Kidney tubule cell (primary cell): ENCODE measurements at places on chromosomes 2 and 18.

DNA sequence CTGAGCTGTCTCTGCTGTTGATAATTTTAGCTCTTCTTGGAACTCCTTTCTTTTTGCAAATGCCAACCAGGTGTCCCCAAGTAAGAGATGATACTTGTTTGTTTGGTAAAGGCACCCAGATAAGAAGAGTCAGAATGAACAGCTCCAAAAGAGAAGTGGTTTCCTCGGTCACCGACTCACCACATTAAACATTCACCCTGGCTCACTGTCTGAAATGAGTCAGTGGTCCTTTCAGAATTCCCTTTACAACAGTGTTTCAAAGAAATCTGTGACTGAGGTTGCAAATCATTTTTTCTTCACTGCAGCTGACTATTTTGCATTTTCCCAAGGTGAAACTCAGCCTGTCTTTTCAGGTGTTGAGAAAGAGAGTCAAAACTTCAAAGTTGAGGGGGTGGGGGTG, 16.2 kb upstream of the CXCR4 start:
- DNase-seq: peak; percentile 42

DNA sequence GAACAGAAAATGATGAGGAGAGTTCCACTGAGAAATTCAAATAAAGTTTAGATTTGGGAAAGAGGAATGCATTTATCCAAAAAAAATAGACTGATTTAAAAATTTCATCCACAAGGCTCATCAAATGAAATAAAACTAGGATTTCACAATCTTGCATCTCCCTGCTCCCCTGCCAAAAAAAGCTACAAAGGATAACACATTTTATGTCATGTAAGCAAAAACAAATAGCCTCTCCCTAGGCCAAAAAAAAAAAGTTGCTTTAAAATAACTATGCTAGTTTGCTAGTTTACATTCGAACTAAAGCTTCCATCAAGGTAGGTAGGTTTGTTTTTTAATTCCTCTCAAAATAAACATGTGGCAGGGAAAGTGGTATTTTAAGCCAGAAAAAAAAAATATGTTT, 465.5 kb upstream of the ID2 start:
- DNase-seq: no peak

GRCh38 chr18:61605376-61606067, 272.3 kb downstream of the CDH20 start:
- DNase-seq: no peak

GRCh38 chr18:52395146-52395852, 55.3 kb downstream of the DCC start:
- no peak for DNase-seq

DNA sequence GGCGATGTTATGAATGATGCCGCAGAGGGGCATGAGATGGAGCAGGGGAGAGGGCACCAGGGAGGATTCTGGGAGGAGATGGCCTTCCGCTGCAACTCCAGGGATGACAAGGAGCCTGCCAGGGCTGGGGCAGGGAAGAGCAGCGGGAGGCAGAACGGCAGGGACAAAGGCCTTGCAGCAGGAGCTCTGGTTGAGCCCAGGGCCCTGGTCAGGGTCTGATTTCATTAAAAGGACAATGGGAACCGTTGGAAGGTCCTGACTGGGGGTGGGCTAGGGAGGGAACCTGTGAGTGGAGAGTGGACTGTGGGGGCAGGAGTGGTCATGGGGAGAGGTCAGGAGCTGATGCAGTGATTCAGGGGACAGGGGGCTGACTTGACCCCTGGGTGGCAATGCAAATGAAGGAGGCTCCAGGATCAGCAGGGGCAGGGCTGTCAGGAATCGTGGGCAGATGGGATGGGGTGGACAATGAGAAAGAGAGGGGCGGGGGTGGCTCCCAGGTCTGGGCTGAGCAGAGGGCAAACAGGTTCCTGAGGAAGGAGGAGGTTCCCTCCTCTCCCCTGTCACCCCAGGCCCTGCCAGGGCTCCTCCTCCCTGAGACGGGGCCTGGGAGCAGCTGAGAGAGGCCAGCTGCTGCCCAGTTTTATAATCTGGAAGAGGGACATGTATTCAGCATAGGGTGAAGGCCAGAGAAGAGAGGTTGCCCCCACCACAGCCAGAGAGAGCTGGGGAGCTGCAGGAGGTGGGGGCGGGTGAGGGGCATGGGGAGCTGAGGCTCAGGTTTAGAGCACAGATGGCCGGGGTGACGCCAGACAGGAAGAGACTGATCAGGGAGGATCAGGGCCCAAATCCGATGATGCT, 7.3 kb upstream of the DUSP2 start:
- no peak for DNase-seq

DNA sequence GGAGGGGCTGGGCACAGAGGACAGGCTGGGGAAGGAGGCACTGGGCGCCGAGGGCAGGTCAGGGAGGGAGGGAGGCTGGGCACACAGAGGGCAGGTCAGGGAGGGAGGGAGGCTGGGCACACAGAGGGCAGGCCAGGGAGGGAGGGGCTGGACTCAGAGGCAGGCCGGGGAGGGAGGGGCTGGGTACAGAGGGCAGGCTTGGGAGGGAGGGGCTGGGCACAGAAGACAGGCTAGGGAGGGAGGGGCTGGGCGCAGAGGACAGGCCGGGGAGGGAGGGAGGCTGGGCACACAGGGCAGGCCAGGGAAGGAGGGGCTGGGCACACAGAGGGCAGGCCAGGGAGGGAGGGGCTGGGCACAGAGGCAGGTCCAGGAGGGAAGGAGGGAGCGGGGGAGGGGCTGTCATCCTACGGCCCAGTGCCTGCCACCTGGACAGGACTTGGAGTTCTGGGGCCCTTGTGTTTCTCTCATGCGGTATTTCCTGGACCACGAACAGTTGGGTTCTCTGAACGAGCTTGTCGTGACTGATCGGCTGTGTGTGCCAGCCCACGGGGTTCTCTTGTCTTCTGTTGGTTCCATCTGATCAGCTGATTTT, 46.7 kb upstream of the KCNG2 start:
- DNase-seq: no peak

- DNase-seq: no peak
Observed at GRCh38 chr2:88321449-88322248, 130.8 kb downstream of the FOXI3 start.

DNA sequence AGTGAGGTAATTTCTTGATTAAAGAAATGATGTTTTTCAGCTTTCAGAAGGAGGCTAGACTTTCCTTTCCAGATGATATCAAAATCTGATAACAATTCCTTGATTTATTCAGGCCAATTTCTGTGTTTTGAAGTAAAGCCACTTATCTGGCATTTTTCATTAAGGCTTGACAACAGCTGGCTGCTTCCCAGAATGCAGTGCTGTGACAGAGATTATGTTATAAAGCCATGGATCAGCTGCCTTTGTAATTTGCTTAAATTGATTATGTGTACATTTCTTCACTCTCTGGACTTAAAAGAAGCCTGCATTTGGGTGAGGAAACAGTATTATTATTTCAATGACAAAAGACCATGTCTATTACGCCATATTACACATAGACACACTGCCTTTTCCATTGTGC, 136.0 kb downstream of the PLCL1 start:
- no peak for DNase-seq

DNA sequence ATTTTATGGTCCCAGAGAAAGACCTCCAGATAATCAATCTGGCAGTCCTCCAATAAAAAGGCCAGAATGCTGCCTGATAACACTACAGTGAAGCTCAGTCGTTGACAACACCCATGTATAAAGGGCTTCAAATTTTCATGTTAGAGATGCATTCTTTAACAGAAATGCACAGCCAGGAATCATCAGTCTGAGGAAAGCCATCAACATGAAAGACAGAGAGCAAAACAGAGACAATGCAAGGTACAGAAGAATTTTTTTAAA, 13.8 kb downstream of the BABAM2 start:
- DNase-seq: no peak

- peak; percentile 75 for DNase-seq
Observed at GRCh38 chr2:3257166-3257565, 120.5 kb downstream of the EIPR1 start.

- peak; percentile 97 for DNase-seq
Observed at GRCh38 chr2:162244541-162245031, 1.3 kb upstream of the FAP start.

DNA sequence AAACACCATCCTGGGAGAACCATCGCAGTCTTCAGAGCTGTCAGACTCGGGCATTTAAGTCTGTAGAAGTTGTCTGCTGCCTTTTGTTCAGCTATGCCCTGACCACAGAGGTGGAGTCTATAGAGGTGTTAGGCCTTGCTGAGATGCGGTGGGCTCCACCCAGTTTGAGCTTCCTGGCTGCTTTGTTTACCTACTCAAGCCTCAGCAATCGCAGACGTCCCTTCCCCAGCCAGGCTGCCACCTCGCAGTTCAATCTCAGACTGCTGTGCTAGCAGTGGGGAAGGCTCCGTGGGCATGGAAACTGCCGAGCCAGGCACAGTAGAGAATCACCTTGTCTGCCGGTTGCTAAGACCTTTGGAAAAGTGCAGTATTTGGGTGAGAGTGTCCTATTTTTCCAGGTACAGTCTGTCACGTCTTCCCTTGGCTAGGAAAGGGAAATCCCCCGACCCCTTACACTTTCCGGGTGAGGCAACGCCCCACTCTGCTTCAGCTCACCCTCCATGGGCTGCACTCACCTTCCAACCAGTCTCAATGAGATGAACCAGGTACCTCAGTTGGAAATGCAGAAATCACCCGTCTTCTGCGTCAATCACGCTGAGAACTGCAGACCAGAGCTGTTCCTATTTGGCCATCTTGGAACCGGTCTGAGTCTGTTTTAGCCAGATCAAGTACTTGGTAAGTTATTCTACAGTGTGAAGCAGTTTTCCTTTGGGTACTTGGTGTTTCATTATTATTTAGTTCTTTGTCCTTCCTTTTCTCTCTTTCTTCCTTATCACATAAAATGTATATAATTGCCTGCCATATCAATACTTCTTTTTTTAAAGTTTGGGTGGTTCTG, 71.5 kb downstream of the CDC42EP3 start:
- no peak for DNase-seq

DNA sequence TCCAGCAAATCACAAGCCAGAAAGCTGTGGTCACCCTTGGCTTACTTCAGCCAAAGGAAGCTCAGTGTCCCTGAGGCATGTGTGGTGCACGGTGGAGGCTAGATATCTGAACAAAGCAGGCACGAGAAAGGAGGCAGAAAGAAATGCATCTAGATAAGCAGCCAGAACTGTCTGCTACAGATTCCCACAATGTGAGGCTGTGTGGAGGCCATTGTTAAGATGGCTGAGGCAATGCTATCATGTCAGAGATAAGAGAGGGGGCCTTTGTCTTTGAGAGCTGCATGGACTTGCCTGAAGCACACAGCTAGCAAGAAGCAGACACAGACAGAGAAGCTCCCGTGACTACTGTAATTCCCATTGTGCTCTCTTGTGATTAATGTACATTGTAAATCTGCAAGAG, 110.5 kb upstream of the LYPD6 start:
- DNase-seq: no peak

DNA sequence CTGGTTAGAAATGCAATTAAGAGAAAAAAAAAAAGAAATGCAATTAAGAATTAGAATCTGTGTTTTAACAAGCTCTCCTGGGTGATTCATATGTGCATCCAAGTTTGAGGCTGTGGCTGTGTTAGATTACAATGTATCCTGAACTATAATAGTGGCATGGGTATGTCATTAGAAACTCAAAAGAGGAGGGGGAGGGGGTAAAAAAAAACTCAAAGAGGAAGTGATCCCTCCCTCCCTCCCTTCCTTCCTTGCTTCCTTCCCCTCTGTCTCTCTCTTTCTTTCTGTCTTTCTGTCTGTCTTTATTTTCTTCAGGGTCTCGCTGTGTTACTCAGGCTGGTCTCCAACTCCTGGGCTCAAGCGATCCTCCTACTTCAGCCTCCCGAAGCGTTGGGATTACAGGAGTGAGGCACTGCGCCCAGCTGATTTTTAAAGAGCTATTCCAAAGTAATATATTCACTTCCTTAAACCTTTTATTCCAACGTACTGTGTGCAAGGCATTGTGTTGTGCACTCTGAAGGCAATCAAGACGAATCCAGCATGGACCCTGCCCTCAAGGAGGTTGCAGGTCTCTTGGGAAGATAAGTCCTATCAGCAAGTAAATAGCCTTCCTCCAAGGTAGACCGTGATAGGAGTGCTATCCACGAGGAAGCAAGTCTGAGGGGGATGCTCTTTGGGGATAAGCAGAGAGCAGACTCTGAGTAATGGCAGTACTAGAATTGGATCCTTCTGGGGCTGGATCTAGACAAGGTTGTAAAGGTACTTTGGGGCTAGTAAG, 35.9 kb upstream of the MCFD2 start:
- DNase-seq: no peak

DNA sequence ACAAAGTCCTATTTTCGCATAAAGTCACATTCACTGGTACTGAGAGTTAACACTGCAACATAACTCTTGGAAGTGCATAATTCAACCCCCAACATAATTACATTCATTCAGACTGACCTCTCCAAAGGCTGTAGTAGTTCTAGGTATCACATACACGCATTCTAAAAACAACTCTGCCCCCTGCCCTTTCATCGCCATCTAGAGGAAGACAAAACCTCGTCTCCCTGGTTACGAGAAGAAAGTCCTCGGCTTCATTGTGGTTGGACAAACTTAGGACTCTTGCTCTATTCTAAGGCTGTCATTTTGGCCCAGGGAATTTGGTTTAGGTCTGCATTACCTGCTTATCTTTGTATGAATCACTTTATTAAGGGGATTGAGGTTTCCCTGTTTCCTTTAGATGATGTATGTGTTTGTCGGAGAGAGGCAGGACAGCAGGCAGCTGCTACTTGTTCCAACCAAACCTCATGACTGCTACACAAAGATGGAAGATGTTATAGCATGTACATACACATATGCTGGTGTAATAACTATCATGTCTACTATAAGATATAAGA, 215.4 kb upstream of the NRXN1 start:
- no peak for DNase-seq

- no peak for DNase-seq
Observed at GRCh38 chr2:26100384-26100783, 66.5 kb downstream of the RAB10 start.

DNA sequence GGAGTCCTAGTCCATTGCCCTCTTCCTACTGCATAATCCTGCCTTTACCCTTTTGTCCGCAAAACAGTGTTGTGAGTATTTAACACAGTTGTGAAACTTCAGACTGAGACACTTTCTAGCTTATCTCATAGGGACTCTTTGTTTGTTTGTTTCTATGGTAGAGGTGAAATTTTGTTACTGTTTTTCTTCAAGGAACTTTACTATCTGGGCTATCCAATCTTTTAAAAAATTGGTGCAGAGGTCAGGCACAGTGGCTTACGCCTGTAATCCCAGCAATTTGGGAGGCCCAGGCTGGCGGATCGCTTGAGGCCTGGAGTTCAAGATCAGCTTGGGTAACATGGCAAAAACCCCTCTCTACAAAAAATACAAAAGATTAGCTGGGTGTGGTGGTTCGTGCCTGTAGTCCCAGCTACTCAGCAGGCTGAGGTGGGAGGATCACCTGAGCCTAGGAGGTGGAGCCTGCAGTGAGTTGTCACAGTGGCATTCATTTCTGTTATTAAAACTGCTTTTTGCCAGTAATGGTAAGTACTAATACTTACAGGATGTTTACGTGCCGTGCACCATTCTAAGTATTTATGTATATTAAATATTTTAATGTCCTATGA, 18.8 kb downstream of the GMCL1 start:
- no peak for DNase-seq

- peak; percentile 53 for DNase-seq
Observed at GRCh38 chr2:95334916-95335641, 37.9 kb downstream of the KCNIP3 start.
